ENCODE measurements at places on chromosomes 5 and 9.

DNA sequence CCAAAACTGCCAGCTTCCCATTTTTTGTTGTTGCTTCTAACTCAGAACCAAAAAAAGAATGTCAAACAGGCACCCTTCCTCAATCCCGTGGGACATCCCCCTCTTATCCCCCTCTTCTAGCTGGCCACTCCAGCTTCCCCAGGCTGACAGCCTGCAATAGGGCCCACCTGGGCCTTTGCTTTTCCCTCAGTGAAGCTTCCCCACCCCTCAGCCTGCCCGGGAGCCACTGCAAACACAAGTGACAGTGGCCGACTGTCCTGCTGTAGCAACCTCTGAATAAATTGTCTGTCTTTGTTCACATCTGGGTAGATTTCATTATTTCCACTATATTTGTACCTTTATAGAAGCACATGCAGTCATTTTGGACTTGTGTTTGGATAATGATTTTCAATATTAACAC is 245.3 kb downstream of the GADD45G start:
- DNase-seq, result no peak

GRCh38 chr5:139670369-139671095 is 22.4 kb downstream of the CXXC5 start:
- no peak for DNase-seq

GRCh38 chr9:12882430-12882829 is 107.6 kb downstream of the LURAP1L start:
- no peak for DNase-seq

DNA sequence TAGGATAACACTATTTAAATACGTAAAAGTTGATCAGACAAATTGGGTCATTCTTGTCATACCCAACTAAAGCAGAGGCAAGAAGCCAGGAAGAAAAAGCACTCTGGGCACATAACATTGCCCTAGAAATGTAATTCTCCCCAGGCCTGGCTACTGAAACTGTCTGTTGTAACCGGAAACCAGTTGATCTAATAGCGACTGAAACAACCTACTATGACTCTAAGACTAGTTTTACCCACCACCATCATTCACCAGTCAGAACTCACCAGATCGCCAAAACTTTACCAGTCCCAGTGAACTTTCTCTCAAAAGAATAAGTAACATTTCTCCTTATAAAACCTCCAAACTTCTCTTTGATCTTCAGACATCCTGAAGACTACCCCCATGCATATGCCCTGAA is 99.3 kb upstream of the WWC1 start:
- no peak for DNase-seq

GRCh38 chr5:147935032-147935431 is 28.7 kb upstream of the C5orf46 start:
- no peak for DNase-seq

DNA sequence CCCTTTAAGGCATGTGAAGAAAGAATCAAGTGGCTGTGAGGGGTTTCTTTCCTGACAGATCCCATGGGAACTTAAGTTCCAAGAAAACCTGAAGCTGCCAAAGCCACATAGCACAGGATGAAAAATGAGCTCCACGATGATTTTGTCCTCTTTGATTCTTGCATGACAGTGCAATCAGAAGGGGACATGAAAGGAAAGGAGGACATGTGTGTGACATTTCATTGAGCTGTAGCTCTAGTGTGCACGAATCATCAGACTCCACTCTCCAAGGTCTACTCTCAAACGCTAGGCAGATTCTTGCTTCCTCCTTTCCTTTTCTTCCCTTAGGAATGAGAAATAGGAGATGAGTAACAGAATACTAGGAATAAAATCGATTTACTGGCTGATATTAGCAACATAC is 142.0 kb downstream of the ZNF608 start:
- DNase-seq, result no peak

GRCh38 chr5:76811214-76811613 is 7.6 kb upstream of the F2RL1 start:
- DNase-seq, result no peak

GRCh38 chr5:90641528-90641927 is 82.9 kb downstream of the ADGRV1 start:
- no peak for DNase-seq

DNA sequence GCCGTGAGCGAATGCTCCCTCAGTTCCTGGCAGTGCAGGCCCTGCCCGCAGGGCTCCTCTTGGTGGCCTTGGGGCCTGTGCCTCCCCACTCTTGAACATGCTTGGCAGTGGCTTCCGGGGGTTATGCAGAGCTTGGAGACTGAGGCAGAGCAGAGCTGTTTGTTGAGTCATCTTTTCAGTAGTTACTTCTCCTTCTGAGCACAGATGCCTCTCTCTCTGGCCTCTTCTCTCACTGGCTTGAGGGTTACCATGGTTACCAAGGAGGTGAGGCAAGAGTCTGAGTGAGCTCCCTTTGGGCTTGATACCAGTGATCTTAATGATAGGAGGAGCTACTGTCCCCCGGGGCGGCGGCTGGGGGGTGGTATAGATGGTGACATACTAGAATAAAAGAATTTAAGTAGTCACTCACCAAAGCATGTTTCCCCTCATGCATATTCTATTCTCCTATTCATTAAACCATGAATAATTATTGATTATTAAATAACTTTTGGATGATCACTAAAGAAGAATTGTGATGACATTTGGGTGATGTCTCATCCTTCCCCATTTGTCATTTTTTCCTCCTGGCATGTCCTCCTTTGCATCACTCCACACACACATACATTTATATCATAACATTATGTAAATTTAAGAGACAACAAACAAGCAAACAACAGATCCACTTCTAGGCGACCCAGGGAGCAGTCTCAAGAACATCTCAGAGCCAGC is 111.1 kb downstream of the ARHGAP26 start:
- DNase-seq, result no peak

DNA sequence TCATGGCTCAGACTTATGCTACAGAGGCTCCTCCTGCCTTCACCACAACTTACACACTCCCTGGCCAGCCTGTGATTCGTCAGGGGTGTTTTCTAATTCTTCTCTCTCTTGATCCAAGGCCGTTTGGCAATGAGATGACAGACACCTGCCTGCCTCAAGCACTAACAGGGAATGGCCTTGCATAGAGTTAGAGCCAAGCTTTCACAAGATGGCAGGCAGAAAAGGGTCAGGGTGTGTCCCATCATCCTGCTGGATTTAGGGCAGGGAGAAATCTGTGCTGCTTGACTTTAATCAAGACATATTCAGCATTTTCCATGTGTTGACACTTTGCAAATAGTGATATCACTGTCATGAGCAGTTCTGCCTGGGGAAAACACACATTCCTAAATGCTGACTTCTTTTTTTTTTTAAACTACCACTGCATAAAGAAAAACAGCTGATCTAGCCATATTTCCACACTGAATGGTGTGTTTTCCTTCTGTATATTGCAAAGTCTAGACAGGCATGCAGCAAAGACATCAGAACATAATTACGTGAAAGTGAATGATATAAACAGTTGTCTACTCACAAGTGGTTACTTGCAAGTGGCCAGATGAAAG is 95.0 kb upstream of the SLC25A48 start:
- no peak for DNase-seq

DNA sequence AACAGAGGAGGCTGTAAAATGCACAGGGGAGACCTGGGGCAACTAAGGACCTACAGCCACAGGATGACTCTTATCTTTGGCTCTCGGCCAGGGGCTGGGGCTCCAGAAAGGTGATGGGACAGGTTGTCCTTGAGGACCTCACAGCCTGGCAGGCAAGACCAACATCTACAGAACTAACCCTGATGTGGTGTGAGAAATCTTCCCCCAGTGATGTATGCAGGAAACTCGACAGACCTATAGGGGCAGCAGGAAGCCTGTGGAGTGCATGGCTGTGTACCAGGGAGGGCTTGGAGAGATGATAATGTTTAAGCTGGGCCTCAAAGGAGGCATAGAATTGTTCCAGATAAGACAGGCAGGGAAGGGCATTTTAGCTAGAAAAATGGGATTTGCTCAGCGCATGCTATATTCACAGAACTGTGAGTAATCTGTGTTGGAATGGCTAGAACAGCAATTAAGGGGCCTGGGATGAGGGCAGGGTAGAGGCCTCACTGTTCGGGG is 68.5 kb upstream of the SLC25A51 start:
- DNase-seq, result no peak

DNA sequence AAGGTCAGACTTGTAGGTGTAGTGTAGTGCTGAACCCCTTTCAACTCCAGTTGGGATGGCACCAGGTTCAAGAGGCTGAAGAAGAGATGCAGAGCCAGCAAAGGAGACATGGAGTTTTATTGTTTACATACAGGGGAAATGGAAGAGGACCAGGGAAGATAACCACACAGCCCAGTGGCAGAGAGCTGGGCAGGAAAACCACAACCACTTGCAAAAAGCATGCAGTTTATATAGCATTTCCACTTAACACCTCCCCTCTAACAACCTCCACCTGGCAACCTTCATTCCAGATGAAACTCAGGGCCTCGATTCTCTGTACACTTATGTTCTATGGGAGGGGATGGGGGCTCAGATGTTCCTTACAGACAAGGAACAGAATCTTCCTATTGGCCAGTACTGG is 56.9 kb downstream of the SNX24 start:
- DNase-seq, result no peak

- DNase-seq, result no peak
Measured at GRCh38 chr5:1034986-1035385, 26.4 kb downstream of the NKD2 start.

- no peak for DNase-seq
Measured at GRCh38 chr5:72269411-72269780, 50.6 kb downstream of the MRPS27 start.

DNA sequence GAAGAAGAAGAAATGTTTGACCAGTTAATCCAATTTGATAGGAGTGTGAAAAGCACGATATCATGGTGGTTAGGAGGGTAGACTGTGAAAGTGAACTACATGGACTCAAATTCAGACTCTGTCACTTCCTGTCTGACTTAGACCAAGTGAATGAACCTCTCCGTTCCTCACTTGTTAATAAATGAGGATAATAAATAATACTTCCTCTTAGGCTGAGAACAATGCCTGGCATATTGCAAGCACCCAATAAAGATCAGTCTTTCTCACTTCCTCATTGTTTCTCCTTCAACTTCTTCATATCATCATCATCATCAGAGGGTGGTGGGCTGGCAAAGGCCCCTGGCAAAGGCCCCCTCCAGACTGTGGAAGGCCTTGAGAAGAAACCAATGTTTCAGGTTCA is 148.7 kb downstream of the CDK5RAP2 start:
- DNase-seq, result no peak

GRCh38 chr5:1514027-1514818 is 9.5 kb downstream of the LPCAT1 start:
- no peak for DNase-seq

DNA sequence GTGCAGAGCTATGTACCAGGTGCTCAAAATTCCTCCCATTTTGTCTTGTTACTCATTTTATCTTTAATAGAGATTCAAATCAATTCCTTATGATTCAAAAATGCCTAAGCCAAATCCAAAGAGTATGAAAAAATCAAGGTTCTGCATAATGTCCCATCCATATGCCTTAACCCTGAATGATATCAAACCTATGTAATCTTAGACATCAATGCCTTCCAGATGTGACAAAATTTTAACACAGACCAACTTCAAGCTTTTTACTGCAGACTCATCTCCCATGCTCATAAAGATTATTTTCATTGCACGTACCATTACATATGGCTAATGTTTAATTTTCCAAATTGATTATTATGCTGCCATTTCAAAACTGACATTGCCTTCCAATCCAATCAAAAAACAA is 122.4 kb downstream of the NFIB start:
- no peak for DNase-seq

DNA sequence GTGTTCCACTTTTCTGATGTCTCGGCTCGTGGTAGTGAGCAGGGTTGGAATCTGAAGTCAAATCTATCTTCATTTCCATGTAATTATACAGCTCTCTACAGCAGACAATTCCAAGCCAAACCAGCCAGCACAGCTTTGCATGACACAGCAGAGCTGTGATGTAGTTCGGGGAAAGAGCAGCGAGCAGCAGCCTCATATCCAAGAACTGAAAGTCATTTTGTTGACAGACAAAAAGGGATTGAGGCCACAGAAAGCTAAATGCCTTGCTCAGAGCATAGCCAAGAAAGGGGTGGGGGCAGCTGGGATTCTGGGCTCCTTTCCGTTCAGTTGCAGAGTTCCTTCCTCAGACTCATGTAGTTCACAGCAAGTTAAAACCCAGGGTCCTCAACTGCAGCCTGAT is 32.1 kb downstream of the LCP2 start:
- no peak for DNase-seq

DNA sequence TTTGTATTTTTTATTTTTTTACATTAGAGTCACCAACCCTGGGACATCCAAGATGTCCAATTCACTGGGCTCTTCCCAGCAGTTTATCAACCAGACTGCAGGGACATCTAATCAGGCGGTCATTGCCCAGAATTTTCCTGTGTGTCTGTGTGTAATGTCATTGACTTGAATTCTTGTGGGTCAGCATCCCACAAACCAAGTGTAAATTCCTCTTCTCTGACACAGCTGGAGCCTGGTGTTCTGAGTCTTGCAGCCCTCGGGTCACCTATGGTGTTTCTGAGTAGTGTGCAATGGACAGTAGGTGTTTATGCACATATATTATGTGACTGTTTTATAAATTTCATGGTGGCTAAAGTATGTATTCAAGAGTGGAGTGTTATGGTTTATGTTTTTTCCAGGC is 815.7 kb downstream of the SEMA5A start:
- DNase-seq, result no peak
